NCI-H2029 treated with DMSO at 0.1 percent for 48 hours (cell line): ENCODE measurements at places on chromosomes 16 and 17.

- no peak for DNase-seq
Observed at GRCh38 chr16:6020162-6020985, 922.8 kb upstream of the EEF2KMT start.

GRCh38 chr16:11291091-11291703 lies 10.1 kb upstream of the PRM1 start:
- no peak for DNase-seq

DNA sequence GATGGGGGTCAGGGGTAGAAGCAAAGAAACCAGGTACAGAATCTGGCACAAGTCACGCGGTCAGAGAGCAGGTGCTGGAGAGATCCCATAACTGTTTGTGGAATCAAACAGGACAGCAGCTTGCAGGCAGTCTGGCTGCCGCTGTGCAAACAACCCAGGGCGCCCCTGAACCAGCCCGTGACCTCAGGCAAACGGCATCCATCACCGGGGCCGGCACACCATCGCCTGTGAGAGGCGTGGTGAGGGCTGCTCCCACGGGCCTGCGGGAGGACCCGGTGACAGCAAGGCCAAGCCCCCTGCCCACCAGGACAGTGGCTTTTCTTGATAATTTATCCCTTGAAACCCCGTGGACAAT lies 47.9 kb downstream of the CBFA2T3 start:
- no peak for DNase-seq

GRCh38 chr16:22664132-22664531 lies 149.8 kb upstream of the HS3ST2 start:
- DNase-seq: no peak

- DNase-seq: no peak
Observed at GRCh38 chr16:66176731-66177130, 189.8 kb upstream of the CDH5 start.

- DNase-seq: no peak
Observed at GRCh38 chr17:48159232-48159631, 51.7 kb downstream of the SNX11 start.
